Activated T-helper 1 cell treated with anti-CD3 and anti-CD28 coated beads, Interleukin-12 subunit alpha, Interleukin-12 subunit beta, Interleukin-2, Interleukin-4 antibody, amounts not matched to agents 30 ng/mL and 10 ng/mL and 1 ng/mL, durations not matched to agents 14 hours and 24 hours and 36 hours (primary cell): ENCODE measurements at places on chromosomes 1 and 21.

- no peak for DNase-seq
Measured at GRCh38 chr1:170075186-170075585, 691 bp upstream of the KIFAP3 start.

DNA sequence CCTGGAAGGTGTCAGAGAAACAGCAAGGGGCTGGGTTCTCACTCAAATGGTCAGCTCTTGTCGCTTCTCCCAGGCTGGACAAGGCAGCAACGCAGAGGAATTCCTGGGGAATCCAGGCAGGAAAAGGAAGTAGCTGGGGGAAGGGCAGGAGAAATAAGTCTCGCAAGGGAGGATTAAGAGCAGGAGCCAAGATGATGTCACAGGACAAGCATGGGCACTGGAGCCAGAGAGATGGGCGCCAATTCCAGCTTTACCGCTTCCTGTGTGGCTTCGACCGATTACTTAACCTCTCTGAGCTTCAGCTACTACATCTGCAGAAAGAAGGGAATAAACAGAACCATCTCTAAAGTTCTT lies 70.5 kb downstream of the SSBP3 start:
- DNase-seq = no peak

DNA sequence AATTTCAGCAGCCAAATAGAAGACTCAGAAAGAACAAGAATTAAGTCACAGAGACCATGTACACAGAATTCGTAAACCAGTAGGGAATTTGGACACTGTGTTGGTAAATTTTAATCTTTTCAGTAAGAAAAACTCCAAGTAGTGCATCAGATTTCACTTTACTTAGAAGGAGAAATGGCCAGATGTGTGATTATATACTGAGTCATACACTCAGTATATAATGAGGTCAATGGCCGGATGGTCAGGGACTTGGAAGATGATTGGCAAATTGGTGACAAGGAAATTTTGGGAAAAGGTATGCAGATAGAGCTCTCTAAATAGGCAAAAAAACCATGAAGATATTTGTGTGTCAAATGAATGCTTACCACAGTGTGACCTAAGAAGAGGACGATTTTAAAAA lies 399.8 kb upstream of the LRRC7 start:
- DNase-seq = no peak

- no peak for DNase-seq
Measured at GRCh38 chr1:245805532-245805931, 650.7 kb downstream of the KIF26B start.

DNA sequence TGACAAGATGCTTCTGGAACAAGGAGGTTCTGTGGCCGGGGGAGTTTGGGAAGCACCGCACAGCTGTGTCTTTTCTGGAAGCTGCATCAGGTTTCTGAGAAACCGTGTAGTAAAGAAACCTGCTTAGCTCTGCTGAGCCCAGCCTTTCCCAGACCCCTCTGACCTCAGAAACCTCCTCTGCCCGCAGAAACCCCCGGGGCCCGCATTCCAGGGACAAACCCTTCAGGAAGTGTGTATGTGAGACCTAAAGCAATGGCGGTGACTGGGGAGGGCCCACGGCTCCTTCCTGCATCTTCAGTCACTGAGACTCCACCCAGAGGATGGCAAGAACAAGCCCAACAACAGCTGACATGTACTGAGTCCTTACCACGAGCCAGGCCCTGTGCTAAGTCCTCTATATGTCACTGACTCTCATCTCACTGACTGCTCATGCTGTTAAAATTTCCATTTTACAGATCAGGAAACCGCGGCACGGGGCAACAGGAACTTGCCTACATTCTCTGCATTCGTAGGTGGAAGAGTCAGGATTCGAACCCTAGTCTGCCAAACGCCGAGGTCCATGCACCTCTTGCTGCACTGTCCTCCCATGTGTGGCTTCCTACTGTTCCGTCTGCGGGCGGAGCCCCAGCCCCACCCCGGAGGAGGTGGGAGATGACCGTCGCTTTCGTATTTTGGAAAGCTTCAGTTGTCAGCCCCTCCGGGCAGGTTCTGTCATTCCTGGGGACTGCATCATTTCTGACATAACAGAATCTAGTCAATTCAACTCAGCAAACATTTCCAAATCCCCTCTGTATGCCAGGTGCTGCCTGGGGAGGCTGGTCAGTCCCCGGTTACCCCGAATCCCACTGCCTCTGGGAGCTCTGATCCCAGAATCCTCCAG lies 73.3 kb upstream of the KLHDC7A start:
- DNase-seq = no peak

DNA sequence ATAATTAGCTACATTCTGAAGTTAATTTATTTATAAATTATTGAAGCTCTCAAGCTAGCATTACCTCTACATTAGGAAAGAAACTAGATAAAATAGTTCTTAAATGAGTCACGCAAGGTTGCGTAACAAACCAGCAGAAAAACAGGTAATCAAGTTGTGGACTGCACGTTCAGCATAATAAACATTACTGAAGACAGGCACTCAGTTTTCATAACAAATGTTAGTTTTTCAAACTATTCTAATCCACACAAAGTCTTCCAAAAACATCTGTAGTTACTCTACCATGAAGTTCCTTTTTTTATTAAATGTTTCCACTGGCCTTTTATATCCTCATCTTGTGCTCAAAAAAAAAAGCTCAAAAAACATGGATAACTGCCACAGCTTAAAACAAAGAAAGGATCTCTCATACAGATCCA lies 1.3 kb downstream of the TOR1AIP2 start:
- no peak for DNase-seq

GRCh38 chr21:45401054-45401518 lies 3.9 kb upstream of the COL18A1 start:
- no peak for DNase-seq

GRCh38 chr1:243469497-243469896 lies 213.7 kb downstream of the SDCCAG8 start:
- no peak for DNase-seq

DNA sequence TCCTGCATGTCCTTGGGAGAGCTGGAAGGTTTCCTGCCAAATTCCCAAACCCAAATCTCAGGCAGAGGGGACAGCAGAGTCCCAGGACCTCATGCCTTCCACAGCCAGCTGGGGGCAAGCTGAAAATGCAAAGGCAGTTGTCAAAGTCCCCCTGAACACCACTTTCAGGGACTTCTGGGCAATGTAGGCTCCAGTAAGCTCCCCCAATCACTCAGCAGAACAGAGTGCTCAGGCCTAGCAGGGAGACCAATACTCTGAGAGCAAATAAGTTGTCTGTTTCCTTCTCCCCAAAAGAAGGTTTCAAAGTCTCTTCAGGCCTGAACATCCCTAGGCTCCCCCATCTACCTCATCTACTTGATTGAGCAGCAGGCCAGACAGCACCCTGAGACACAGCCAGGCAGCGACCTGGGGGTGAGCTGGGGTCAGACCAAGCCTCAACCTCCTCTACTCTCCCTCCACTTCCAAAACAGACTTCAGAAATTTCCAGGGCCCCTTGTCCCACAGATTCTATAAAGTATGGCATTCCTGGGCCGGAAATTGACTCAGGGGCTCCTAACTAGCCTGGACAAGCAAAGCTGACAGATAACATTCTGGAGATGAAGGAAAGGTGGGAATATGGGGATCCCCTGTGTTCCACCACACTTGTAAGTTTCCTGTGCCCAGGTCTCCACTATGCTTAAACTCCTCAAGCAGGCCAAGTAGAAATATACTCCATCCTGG lies 1.9 kb downstream of the SLC9A1 start:
- no peak for DNase-seq

GRCh38 chr1:200869376-200869752 lies 3.4 kb upstream of the GPR25 start:
- DNase-seq = no peak

DNA sequence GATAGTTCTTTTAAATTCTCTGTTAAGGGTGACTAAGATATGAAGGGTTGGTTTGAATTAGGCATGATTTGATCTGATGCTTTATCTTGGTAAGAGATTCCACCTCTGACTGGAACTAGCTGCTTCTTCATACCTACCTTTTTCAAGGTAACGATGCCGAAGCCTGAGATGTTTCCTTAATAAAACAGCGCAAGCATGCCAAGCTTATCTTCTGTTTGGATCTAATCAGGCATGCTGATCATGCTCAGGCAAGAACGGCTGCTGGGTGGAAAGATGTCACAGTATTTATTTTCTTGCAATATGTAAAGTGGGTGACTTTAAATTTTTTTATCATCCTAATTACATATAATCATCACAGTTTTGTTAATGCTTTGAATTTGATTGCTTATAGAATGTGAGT lies 148.7 kb downstream of the ADGRL2 start:
- DNase-seq = no peak

GRCh38 chr21:19577381-19577780 lies 1173.8 kb upstream of the TMPRSS15 start:
- DNase-seq = no peak
